Activated naive CD4-positive, alpha-beta T cell treated with anti-CD3 and anti-CD28 coated beads, Interleukin-2, amount 50 U/mL, for 16 hours (primary cell): ENCODE measurements at places on chromosomes 7 and 10.

DNA sequence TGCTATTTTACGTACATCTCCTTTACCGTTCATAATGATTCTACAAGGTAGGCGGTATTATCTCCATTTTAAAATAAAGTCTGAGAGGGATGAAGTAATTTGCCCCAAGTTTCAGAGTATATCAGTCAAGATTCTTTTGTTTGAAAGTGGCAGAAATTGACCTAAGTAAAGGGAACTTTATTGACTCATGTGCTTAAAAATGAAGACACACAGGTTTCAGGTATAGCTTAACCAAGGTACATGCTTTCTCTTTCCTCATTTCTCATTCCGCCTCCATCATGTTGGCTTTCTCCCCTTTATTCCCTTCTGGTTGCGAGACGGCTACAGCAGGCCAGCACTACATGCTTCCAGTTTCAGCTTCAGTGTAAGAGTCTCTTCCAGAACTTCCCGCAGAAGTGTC is 77.5 kb downstream of the NOC3L start:
- no peak for DNase-seq

- no peak for DNase-seq
Measured at GRCh38 chr7:75963381-75963995, 30.9 kb downstream of the TMEM120A start.

- DNase-seq: no peak
Measured at GRCh38 chr7:149724661-149725425, 48.5 kb downstream of the ZNF467 start.

- DNase-seq: no peak
Measured at GRCh38 chr7:40879941-40880543, 745.2 kb downstream of the SUGCT start.

DNA sequence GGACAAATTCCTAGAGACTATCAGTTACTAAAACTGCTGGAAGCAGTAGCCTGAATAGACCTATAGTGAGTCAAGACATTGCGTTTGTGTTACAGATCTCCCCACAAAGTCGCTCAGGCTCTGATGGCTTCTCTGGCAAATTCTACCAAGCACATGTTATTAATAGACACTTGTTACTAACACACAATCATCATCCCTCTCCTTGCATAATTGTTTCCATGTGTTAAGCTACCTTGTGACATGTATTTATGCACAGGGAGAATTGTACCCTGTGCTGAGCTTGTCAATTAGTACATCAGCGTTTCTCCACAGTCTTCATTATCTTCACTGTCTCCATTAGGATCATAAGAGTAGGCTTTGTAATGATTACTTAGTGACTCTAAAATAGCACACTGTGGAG is 31.2 kb downstream of the DYNC2I1 start:
- DNase-seq: no peak

GRCh38 chr7:78395298-78396036 is 596.9 kb downstream of the PHTF2 start:
- no peak for DNase-seq

DNA sequence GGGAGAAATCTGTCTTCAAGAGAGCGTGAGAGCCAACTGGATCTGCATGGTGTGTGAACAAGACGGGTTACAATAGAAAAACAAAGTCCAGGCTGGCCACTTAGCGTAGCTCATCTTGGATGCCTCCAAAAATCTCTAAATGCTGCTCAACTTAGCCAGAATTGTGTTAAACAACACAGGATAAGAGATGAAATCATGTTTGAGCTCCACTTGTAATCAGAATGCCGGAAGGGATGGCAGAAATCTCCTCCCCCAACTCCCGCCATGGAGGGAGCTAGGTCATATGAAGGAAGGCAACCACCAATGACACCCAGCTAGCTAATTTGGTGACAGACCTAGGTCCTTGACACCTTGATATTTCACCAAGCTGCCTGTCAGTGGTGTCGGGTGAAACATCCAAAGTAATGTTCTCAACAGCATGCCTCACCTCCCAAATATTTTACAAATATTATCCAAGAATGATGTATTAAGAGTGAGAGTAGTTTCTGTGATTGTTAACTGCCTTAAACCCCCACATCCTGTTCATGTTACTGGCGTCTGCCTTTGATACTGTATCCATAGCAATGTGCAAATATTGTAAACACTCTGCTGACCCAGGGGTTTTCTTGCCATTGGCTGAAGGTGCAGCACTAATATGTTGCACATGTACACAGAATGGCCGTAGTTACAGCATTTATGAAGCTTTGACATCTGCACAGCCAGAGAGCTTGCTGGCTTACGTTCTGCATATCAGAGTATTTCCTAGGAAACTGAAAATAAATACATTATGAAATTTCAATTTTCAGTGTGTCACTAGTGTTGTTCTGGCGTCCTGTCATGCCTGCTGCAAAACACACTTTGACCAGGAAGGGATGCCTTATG is 25.8 kb downstream of the TMEM254 start:
- no peak for DNase-seq

GRCh38 chr10:5544216-5544805 is 19.6 kb downstream of the CALML3 start:
- DNase-seq: no peak

GRCh38 chr10:44961931-44962750 is 2.5 kb downstream of the RASSF4 start:
- no peak for DNase-seq

DNA sequence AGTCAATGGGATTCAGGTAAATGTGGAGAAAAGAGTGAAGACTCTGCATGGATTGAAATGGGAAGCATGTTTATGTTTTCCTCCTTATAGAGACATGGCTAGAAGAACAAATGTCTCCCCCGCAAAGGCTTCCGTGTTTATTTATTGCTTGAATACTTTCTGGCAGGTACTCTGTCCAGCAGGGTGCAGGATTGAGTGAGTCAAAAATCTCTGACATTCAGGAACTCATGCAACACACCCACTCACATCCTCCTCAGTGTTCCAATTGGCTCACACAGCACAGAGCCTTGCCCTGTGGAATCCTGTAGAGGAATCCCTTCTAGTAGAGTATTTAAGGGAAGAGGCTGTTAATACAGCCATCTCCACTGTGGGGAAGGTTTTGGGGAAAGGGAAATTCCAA is 290.3 kb upstream of the VWC2 start:
- DNase-seq: no peak

- no peak for DNase-seq
Measured at GRCh38 chr7:2523941-2524807, 4.6 kb downstream of the LFNG start.
